ENCODE measurements at places on chromosomes 3 and 15.
A peak's percentile ranks its signal among the peaks of the same experiment; 100 is the strongest.

GRCh38 chr3:132784502-132785025 lies 62.4 kb upstream of the NPHP3 start:
- no peak for DNase-seq

DNA sequence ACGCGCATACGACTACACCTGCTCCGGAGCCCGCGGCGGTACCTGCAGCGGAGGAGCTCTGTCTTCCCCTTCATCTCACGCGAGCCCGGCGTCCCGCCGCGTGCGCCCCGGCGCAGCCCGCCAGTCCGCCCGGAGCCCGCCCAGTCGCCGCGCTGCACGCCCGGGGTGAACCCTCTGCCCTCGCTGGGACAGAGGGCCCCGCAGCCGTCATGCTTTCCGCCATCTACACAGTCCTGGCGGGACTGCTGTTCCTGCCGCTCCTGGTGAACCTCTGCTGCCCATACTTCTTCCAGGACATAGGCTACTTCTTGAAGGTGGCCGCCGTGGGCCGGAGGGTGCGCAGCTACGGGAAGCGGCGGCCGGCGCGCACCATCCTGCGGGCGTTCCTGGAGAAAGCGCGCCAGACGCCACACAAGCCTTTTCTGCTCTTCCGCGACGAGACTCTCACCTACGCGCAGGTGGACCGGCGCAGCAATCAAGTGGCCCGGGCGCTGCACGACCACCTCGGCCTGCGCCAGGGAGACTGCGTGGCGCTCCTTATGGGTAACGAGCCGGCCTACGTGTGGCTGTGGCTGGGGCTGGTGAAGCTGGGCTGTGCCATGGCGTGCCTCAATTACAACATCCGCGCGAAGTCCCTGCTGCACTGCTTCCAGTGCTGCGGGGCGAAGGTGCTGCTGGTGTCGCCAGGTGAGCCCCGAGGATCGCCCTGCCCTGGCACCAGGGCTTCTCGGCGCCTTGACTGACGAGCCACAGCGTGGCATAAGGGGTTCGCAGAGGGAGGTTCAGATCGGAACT lies 420 bp downstream of the SLC27A2 start:
- peak; percentile 44 for DNase-seq

GRCh38 chr15:34644061-34644460 lies 60.6 kb upstream of the GOLGA8B start:
- DNase-seq = no peak

GRCh38 chr3:53224026-53224425 lies 31.8 kb downstream of the TKT start:
- no peak for DNase-seq

- DNase-seq = no peak
Observed at GRCh38 chr15:91409387-91409786, 309.3 kb downstream of the SV2B start.

DNA sequence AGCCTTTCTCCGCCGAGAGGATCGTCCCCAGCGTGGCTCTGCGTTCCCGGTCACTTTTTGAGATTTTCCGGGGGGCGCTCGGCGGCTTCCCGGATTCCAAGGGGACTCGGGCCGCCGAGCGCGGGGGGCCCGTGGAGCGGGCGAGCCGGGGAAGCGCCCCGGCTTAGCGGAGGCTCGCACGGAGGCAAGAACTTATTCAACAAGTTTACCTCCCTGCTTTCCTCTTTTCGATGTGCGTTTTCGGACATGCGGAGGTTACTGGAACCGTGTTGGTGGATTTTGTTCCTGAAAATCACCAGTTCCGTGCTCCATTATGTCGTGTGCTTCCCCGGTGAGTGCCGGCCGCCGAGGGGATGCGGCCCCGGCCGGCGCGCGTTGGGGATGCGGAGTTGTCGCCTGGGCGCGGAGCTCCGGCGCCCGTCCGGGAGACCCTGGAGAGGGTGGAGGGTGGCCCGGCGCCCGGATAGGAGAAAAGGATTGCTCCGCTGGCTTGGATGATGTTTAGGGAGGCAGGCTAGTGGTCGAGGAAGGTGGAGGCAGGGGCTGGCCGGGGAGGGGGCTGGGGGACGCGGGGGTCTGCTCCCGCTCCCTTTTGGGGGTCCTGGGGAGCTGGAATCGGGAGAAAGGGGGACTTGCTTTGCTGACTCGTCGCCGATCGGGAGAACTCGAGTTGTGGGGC lies 810 bp downstream of the PTPRG start:
- DNase-seq = no peak

DNA sequence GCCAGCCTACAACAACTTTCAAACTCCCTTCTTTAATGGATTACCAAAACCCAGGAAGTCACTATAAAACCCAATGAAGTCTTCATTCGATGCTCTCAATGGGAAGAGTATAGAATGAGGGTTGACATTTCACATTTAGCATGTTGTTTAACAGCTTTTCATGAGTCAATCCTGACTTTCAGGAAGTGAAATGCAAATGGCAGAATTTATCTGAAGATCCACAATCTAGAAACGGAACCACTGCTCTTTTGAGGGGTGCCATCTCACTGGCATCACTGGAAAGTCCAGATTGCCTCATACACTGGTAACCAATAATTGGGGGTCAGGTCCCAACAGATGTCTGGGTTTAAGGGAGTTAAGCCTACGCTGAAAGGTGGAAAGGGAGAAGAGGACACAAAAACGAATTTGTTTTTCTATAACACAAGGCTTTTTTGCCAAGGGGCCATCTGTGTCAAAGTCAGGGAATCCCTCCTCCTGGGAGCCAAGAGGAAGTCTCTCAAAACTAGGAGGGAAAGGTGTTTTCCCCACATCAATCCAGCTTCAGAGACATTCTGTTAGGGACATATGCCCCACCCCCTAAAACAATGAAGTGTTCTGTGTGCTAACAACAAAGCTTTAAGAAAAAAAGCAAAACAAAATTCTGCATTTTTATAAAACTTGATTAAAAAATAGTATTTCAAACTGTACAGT lies 12.0 kb upstream of the ATP1B3 start:
- DNase-seq = no peak

GRCh38 chr15:29682781-29683180 lies 139.5 kb downstream of the TJP1 start:
- DNase-seq = no peak

- no peak for DNase-seq
Observed at GRCh38 chr3:59374091-59374817, 324.4 kb upstream of the CFAP20DC start.

DNA sequence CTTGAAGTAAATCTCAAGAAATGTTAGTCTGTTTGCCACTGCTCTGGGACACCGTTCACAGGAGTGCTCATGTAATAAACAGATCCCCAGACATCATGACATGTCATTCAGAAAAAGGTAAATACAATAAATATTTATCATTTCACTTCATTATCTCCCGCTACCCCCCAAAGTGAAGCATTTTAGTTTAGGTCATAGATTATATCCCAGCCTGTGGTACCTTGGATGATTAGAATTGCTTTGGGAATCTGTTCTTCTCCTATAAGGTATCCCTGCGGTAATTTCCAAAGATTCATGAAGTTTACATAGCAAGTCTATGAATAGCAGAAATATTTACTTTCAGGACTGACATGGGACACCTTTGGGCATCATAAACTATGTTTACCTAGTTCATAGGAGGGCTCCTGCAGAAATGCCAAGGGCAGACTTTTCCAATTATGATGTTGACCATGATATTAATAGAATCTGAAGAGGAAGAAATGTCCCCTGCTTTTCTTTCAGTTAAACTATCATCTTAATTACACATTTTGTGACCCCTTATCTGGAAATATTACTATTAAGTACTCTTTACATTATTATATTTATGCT lies 268.0 kb downstream of the NAALADL2 start:
- DNase-seq = no peak

- DNase-seq = peak; percentile 54
Observed at GRCh38 chr15:67076147-67076843, 10.9 kb downstream of the SMAD3 start.

DNA sequence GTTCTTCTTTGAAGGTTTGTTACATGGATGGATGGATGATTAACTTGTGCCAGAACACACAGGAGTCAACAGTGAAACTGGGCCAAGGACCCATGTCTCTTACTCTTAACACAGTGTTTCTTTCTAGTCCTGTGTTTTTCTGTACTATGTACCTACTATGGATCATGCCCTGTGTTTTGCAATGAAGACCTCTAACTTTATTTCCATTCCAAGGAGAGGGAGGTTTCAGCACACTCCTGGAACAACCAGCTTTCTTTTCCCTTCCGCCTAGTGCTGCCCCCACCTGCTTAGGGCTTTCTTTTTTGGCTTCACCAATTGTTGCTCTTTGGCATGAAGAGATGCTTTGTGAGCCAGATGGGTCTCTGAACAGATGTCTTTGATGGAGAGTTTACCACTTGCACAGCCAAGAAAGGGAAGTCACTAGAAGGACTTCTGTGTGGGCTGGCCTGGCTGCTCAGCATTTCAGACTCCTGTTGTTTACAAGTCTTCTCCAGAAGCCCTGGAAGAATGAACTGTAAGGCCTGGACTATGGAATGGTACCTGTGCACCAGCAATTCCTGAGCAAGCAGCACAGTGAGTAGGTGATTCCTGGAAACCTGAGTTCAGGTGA lies 44.5 kb downstream of the SNAPC5 start:
- no peak for DNase-seq

GRCh38 chr3:46845397-46845859 lies 17.8 kb downstream of the MYL3 start:
- no peak for DNase-seq

DNA sequence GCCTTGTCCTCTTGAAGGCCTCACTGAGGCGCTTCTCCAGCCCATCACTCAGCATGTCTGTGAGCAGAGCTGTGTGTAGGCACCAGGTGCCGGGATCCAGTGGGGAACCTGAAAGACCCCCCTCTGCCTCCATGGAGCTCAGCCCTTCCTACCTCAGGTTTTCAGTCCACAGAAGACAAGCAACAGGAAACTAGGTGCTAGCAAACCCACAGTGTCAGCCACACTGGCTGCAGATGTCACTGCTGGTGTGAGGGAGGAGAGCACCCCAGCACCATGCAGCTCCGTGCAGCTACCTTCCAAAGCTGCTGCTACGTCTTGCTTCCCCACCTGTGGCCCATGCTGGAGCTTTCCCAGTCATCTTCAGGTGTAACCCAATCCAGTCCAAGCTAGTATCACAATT lies 17.9 kb downstream of the PSTPIP1 start:
- no peak for DNase-seq

DNA sequence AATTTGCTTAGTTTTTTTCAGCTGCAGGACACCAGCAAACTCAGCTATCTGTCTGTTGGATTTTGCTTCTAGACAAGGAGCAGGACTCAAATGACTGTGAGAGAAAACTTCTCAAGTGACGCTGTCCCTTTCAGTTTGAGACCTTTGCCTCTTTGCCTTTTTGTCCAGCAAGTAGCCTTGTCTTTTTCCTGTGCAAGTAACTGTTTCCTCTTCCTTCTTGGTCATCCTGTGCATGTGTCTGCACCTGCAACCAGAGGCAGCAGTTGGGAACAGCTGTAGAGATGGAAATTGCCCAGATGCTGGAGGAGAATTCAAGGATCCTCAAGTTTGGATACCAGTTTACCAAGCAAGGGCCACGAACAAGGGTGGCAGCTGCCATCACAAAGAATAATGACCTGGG lies 23.3 kb upstream of the TMOD3 start:
- no peak for DNase-seq

DNA sequence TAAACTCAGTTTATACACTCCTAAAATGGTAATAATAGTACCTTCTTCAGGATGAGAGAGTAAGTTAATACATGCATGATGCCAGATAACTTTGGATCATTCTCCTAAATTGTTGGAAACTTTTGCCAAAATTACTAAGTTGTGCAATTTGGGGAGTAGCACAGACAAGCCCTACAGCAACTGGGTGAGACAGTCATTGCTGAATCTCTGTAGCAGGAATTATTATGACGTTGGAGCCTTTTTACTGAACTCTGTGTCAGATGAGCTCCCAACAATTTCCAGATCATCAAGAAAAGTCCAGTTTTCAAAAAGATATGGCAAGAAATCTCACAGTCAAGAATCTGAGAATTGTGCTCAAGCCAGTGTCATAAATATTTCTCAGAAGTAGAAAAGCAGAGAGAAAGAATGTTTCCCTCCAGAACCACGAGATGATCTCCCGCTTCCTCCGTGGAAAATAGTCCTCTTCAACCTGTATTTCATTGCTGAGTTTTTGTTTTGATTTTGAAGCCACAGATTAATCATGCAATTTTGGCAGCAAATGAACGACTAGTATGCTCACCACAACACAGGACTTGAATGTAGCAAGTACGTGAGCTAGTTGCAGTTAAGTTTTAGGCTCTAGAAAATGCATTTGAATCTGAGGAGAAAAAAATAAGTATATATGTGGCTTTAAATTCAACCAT lies 485.4 kb downstream of the CNTN6 start:
- no peak for DNase-seq

DNA sequence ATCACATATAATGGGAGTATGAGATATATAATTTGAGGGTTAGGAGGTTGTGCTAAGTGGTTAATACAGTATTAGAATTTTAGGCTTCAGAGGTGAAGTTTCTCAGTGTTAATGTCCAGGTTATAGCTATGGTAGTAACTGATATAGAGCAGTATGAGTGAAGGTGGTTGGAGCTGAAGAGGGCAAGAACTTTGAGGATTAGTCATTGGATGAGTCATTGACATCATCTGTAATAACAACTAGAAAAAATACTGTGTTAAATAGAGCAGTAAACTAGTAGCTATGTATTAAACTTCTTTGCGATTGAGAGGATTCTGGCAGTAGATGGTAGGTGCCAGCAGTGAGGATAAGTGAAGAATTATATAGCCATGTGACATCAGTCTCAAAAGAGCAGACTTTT lies 47.5 kb upstream of the EIF3J start:
- DNase-seq = no peak
